ENCODE measurements at places on chromosomes 1 and 21. TPM values are rescaled to one million over a fixed set of nuclear protein-coding genes. Genes with fewer than 3 reads are reported as not detected.

Gene GIPC2
- total RNA-seq = 0.84 TPM

DNA sequence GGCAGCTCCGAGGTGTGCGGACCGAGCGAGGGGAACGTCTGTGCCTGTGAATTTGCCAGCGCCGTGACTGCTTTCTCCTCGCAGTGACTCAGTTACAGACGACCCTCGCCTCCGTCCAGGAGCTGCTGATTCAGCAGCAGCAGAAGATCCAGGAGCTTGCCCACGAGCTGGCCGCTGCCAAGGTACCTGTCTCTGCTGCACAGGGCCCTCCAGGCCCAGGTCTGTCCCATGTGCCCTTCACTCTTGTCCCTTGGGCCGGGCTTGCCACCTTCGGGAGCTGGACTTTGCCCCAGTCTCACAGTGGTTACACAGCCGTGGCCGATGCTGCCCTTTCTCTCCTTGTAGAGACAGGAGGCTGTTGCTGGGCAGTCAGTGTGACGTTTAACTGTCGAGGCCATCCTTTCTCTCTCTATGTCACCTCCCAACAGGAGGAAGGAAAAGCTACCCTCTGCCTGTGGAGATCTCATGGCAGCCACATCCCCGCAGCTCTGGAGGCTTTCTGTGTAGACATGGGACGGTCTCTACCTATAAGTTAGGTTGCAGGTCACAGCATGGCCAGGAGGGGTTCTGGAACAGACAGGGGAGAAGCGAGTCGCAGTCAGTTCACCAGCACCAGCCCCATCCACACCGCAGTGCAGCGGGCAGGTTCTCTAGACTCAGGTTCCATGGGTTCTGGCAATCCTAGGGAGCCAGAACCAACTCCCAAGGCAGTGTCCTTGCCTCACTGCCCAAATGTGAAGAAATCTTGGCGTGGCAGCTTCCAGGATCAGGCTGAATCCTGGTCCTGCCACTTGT is 149.7 kb downstream of the PEX14 start:
- peaks cover 20% of the 10 kb centered on the region for H3K36me3 ChIP-seq
- H3K4me1 ChIP-seq = peaks cover 24% of the 10 kb centered on the region
- no peak overlapping the region for H3K4me3 ChIP-seq
- H3K27me3 ChIP-seq = no peaks in the 10 kb centered on the region
- H3K27ac ChIP-seq = no peak overlapping the region

GRCh38 chr1:71372496-71372895 is 291.7 kb upstream of the ZRANB2 start:
- H3K4me1 ChIP-seq = no peaks in the 10 kb centered on the region
- H3K27me3 ChIP-seq = no peaks in the 10 kb centered on the region
- no peak overlapping the region for H3K4me3 ChIP-seq
- no peak for DNase-seq
- H3K36me3 ChIP-seq = no peaks in the 10 kb centered on the region

Gene TMEM53
- total RNA-seq = 3.5 TPM

Gene PTPN7
- total RNA-seq = 0.44 TPM

- DNase-seq = no peak
- H3K4me1 ChIP-seq = no peaks in the 10 kb centered on the region
- no peak overlapping the region for H3K27ac ChIP-seq
Observed at GRCh38 chr1:246226041-246226440, 281.0 kb downstream of the SMYD3 start.

Gene TTC22
- 0.09 TPM for total RNA-seq

Gene MATN1
- total RNA-seq = 0.71 TPM

DNA sequence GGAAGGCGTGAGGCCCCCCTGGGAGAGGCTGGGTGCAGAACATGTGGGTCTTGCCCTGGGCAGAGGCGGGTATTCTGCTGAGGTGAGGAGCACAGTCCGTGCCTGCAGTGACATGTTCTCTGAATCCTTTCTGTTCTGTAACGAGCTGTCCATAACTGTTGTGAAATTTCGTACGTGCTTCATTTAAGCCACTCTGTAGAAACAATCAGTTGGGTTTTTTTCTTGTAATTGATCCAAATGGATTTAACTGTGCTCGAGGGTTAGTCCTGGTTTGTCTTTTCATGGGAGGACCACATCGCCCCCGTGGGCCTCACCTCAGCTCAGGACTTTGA is 45.4 kb upstream of the DIP2A start:
- H3K36me3 ChIP-seq = peaks cover 48% of the 10 kb centered on the region
- no peak overlapping the region for H3K4me3 ChIP-seq
- no peak for DNase-seq
- H3K27ac ChIP-seq = no peak overlapping the region
- H3K27me3 ChIP-seq = no peaks in the 10 kb centered on the region

DNA sequence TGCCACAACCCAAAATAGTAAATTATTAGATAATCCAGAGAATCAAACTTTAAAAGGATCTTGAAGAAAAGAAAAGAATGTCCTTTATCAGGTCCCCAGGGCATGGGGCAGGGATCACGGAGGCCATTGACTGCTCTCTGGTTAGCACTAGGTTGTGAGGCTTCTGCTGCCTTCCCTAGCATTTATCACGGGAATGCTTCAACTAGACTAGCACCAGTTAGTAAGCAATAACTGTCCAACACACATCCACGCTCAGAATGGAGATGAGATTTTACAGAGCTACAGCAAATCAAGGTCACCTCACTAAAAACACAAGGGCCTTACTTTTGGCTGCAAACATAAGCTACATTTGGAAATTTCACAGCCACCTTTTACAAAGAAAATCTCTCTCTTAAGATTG is 304.0 kb downstream of the NFIA start:
- H3K27ac ChIP-seq = no peak overlapping the region
- H3K4me1 ChIP-seq = no peaks in the 10 kb centered on the region
- H3K27me3 ChIP-seq = no peaks in the 10 kb centered on the region
- H3K36me3 ChIP-seq = peaks cover 34% of the 10 kb centered on the region
- DNase-seq = no peak

DNA sequence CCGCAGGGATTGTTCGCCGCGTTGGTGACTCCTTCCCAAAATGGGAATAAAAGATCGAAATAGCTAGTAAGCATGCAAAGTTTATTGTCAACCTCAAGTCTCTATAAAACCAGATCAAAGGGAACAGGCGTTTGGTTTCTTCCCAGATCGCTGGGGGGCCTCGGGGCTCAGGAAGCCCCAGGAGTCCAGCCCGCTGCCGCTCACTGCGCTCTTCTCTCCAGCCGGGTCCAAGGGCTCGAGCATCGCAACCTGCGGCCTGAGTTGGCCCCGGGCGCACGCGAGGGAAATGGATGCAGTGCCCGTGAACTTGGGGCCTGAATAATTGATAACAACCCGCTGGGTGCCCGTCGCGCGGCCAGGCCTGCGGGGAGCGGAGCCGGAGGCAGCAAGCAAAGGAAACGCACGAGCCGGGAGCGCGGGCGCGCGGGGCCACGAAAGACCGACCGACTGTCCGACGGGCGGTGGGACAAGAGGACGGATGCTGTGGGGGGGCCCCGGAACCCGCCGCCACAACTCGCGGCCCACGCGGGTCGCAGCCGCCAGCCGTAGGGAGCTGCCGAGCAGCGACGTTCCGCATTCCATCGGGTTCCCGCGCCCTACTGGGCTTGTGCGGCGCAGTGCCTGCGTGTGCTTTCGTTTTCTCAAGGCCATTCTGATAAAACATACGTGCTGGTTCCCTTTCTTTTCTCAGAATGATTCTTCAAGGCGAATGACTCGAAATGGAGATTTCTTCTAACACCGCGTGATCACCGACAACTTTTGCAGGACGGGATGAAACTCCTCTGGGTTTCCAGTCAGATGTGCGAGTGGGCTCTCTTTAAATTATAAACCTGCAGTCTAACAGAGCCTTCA is 14.0 kb upstream of the ALX3 start:
- H3K27ac ChIP-seq = no peak overlapping the region
- no peaks in the 10 kb centered on the region for H3K36me3 ChIP-seq
- DNase-seq = peak; percentile 64

DNA sequence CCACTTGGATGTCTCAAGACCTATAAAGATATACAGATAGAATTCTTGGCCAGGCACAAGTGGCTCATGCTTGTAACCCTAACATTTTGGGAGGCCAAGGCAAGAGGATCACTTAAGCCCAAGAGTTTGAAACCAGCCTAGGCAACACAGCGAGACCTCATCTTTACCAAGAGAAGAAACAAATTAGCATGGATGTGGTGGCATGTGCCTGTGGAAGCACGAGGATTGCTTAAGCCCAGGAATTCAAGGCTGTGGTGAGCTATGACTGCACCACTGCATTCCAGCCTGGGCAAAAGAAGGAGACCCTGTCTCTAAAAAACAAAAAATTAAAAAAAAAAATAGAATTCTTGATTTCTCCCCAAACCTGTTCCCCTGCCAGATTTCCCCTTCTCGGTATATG is 8.3 kb downstream of the ASAP3 start:
- peaks cover 9% of the 10 kb centered on the region for H3K36me3 ChIP-seq
- peaks cover 47% of the 10 kb centered on the region for H3K4me1 ChIP-seq
- no peak for DNase-seq
- H3K27ac ChIP-seq = no peak overlapping the region
- no peaks in the 10 kb centered on the region for H3K27me3 ChIP-seq
